NCI-H1048 (cell line): ENCODE measurements at places on chromosomes 16 and 17.

DNA sequence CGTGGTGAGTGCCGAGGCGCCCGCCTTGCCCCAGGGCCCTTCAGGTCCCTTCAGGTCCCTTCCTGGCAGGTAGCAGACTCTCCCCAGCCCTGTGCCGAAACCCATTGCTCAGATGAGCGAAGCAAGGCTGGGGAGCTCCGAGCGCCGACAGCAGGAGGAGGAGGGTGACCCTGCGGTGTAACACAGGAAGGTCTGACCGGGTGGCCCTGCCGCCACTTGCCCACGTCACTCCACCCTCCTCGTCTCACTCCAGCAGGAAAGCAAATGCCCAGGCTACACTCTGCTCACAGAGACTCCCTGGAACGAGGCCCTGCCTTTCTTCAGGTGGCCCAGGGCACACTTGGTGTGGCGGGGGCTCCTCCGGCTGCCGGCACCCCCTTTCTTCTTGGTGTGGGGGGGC is 57.2 kb downstream of the ACTG1 start:
- DNase-seq: no peak

DNA sequence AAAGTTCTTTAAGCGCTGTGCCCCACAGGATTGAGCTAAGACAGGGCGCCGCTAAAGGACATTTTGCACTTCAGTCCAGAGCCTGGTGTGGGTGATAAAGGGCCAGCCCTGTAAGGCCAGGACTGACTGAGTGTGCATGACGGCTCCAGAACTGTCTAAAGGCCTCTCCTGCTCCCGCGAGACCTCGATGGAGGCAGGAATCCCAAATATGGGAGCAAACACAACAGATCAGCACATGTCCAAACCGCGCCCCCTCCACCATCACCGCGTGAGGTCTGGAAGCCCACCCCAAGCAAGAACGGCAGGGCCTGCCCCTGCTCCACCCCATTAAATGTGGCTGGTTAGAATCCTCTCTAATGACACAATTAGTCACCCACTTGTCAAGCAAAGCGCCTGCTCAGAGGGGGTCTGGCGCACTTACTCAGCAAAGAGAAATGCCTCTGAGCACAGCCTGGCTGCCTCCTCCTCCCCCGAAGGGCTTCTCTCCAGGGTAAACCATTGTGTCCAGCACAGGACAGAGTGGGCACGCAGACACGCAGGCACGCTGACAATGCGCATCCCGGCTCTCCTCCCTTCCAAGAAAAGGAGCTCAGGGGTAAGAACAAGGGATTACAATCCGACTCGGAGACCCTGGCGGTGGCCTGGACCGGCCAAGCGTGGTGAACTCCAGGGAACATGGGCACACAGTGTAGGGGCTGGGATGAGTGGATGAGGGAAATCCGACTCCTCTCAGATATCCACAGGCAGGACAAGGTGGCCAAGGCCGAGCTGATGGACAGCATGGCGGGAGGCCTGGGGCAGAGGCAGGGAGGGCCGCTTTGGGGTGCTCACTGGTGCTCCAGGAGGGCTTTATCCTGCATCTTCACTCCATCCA is 1.5 kb downstream of the MXRA7 start:
- DNase-seq: no peak

DNA sequence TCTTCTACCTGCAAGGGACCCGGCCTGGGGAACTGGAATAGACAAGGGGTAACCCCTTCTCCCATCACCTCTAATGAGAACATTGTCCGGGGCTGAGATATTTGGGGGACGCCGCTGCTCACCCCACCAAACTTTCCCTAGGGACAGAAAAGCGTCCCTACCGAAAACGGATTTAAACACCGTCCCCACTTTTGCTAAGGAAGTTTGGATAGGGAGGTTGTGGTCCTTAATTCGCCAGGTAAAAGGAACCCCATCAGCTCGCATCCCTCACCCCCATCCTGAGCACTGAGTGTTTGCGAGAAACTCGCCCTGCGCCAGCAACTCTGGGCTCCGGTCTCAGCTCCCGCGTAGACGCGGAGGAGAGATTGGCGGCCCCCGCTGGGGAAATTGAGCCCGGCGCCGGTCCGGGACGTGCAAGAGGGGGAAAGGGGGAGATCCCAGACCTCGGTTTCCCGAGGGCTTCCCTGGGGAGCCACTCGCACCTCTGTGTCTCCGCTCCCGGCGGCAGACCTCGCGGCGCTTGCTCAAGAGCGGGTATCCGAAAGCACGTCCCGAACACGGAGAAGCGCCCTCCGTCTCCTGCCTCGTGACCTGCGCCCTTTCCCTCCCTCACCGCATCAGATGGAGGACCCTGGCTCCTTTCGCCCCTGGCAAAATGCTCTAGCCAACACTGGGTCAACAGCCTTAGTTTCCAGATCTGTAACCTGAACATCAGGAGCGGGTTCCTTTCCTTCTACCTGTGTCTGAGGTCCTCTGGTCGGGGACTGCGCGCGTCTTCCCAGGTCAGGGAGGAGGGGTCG is 3.1 kb upstream of the SOX9 start:
- DNase-seq: no peak

DNA sequence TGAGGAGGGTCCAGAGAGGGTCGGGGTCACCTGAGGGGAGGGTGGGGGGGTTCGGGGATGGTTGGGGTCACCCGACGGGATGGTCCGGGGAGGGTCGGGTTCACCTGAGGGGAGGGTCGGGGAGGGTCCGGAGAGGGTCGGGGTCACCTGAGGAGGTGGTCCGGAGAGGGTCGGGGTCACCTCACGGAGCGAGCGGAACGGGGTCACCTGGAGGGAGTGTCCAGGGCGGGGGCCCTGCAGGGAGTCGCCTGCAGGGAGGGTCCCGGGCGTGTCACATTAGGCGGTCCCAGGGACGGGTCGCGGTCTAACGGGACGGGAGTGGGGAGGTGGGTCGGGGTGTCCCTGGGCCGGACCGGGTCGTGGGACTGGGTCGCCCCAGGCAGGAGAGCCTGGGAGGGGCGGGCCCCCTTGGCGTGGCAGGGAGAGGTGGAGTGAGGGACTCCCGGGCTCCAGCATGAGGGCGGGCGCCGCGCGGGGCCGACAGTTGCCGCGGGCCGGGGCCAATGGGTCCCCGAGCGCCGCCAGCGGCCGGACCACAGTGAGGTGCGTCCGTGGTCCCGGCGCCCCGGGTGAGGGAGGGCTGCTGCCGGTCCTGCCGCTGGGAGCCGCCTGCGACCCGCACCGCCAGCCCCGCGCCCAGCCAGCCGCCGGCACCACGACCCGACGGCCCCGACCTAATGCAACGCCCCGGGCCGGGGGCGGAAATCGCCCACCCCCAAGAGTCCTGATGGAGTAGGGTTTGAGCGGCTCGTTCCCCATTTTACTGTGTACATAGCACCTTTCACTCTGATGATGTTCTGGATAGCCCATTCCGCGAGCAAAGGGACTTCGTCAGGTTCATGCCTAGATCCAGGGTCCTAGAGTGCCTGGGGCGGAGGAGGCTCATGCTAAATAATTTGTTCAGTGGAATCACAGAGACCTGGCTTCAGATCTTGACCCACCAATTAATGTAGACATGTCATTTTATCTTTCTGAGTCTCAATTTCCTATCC is 1.2 kb upstream of the ABCA3 start:
- DNase-seq: no peak

DNA sequence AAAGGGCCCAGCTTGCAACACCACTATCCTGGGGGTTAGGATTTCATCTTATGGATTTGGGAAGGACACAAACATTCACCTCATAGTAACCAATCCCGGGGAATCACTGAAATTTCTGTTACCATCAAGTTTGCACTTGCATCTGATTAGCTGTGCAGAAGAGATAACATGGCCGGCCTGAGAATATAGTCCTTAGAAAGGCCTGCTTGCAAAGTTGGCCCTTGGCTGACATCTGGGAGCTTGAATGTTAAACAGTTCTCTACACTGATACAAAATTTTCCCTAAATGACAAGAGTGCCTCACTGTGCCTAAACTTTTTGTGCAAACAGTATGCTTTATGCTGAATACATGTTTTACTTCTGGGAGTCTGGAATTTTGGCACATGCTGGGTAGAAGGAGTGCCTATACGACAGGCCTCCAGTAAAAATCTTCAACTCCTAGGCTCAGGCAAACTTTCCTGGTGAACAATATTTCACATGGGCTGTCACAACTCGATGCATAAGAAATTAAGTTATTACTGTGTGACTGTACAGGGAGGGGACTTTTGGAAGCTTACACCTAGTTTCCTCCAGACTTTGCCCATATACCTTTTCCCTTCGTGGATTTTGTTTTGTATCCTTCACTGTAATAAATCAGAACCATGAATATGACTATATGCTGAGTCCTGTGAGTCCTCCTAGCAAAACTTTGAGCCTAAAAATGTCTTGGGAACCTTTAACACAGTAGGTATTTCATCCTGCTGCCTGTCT is 31.3 kb downstream of the TBC1D3B start:
- no peak for DNase-seq

DNA sequence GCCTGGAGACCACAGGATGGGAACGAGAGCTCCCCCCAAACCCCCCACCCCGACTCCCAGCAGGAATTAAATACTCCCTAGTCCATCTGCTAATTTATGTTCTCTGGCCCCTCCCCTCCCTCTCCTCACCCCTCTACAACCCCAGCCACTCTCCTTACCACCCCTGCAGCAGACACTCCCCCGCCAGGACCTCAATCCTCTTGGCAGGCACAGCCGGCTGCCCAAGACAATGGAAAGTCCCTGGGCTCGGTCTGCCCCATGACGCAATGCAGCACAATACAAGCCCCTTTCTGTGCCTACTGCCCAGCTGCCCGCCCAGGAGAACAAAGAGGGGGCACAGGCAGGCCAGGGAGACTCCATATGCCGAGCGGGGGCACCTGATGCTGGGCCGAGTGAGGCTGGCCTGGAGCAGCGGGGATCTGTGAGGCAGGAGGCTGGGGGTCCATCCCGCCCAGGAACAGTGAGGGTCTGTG is 30.3 kb upstream of the CDC42EP4 start:
- DNase-seq: no peak

- DNase-seq: no peak
Observed at GRCh38 chr17:31226373-31226772, 70.7 kb downstream of the OMG start.

- DNase-seq: no peak
Observed at GRCh38 chr16:35296962-35297653, 1837.7 kb downstream of the TP53TG3F start.

GRCh38 chr17:51778842-51779241 is 379.7 kb downstream of the CA10 start:
- DNase-seq: no peak

GRCh38 chr17:64622931-64623654 is 39.0 kb downstream of the SMURF2 start:
- no peak for DNase-seq

GRCh38 chr17:15485045-15485444 is 17.6 kb upstream of the CDRT4 start:
- no peak for DNase-seq

DNA sequence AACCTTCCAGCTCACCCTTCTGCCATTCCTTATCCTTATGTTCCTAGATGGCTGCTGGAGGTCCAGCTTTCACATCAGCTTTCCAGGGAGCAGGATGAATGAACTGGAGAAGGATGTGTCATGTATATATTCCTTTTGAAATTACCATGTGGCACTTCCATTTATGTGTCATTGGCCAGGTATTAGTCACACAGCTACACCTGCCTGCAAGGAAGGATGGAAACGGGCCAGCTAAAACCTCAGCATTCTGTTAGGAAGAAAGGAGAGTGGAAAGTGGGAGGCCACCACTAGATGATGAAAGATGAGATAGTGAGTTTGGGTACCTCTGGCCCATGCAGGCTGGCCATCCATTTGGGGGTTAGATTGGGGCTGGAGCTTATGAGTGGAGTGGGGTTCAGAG is 67.5 kb downstream of the KSR1 start:
- DNase-seq: no peak

DNA sequence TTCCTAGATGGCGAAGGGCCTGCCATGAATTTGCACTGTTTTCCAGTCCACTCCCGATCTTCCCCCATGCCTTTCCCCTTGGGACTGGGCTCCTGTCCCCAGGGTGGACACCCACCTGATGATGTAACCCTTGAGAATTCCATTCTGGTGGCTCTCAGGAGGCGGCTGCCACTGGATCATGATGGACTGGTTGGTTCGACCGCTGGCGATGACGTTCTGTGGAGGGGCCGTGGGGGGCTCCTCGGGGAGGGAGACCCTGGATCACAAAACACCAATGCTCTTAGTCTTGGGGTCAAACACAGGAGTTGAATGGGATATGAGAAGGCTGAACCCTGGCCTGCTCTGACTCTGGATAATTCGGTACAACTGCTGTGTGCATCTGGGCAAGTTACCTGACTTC is 107.2 kb upstream of the CDC42EP4 start:
- DNase-seq: no peak

DNA sequence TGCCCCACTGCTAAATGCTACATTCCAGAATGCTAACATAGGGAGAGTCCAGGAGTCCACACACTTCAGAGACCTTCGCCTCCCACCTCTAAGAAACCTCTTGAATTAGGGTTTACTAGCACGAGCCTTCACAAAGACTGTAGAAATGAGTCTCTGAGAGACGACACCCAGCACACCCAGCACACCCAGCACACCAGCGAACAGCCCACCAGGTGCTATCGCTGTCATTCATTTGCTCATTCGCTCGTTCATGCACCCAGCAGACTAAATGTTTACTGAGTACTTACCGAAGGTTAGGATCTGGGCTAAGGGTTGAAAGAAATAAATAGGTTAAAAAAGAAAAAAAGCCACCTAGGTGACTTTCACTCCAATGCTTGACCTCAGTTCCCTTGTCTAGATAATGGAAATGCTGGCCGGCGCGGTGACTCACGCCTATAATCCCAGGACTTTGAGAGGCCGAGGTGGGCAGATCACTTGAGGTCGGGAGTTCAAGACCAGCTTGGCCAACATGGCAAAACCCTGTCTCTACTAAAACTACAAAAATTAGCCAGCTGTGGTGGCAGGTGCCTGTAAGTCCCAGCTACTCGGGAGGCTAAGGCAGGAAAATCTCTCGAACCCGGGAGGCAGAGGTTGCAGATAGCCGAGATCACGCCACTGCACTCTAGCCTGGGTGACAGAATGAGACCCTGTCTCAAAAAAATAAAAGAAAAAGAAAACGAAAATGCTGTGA is 100.8 kb downstream of the ADCY9 start:
- no peak for DNase-seq

- no peak for DNase-seq
Observed at GRCh38 chr17:27566671-27567562, 64.1 kb upstream of the LGALS9 start.

GRCh38 chr17:68599552-68600066 is 1.6 kb downstream of the FAM20A start:
- DNase-seq: no peak

DNA sequence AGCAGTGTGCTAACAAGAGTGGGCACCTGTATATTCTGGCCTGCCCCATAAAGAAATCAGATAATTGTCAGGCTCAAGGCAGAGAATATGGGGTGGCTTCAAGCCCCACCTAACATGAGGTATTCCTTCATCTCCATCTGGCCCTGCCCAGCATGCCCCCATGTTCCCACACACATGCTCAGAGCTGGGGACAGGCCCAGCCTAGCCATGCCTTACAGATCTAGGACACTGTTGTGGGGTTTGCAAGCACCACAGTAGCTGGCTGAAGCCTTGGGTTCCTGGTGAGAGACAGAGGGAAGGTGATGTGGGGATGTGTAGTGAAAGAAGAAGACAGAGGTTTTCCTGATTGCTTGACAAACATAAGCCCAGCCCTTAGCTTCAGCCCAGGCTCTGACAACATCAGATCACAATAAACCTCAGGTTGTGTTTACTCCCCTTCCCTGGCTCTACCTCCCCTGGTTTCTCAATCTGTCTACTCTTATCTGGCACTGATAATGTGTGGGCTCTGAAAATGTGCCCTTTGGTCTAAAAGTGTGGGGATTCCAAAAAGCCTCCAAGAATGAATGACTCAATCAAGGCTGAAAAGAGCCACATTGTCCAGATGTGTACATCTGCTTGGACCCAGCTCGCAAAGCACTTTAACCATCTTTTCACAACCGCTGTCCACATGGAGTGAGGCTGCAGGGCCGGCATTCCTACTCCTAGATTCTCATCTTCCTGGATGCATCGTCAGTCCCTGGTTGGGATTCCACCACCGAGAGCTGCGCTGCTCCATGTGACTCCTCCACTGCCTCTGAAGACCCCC is 34.4 kb downstream of the CDRT4 start:
- DNase-seq: no peak
